ENCODE measurements at places on chromosomes 16 and 17.

DNA sequence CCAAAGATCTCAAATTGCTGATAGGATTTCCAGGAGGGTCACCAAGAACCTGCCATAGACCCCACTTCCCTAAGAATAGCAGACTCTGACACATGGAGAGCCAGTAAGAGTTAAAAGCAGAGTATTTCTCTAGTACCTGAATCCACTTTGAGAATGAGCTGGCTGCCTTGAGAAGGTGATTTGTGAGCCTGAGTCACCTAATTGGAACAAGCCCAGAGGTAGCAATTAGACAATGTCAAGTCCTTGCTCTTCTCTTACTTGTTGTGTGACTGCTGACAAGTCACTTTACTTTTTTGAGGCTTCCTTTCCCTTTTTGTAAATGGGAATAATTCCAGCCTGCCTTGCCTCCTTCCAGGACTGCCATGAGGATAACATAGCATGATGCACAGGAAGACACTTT is 76.1 kb upstream of the ASIC2 start:
- no peak for DNase-seq

DNA sequence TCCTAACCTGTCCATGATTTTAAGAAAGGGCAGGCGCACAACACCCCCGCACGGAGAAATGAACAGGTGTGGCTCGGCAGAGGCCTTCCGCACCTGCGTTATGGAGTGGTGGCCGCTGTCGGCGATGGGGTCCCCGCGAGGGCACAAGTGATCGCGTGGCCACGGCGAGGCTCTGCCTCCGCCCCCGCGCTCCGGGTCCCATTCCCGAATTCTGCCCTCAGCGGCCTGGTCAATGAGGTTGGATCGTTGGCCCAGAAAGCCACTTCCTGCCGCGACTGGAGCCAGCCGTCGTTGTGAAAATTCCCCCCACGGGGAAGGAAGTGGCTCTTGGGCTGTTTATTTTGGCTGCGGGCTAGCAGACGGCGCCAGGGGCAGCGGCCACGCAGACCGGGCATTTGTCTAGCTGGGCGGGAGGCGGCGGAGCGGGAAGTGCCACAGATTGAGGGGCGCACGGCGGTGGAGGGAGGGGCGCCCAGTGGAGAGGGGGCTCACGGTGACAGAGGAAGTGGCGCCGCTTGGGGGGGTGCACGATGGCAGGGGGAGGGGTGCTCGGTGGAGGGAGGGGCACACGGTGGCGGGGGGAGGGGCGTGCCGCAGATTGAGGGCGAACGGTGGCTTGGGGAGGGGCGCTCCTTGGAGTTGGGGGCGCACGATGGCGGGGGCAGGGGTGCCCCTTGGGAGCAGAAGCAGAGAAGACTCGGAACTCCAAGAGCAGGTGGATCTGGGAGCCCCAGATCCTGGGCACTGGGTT is 25.0 kb downstream of the MRC2 start:
- DNase-seq = no peak

DNA sequence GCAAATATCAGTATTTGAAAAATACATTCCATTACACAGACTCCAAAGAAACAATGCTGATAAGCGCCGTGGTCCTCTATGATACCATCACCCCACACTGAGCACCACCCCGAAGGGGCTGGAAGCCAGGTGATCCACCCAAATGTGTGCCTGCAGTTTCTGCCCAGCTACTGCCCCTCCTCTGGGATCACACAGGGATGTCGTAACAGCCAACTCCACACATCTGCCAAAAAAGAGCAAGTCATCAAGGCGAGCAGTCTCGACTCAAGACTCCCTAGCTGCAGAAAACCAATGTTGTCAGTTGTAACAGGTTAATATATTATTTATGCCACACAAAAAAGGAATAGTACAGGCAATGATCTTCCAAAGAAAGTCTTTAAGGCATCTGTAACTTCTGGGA is 21.0 kb downstream of the CYB5D2 start:
- DNase-seq = no peak

GRCh38 chr17:4902540-4902939 is 358 bp downstream of the CHRNE start:
- no peak for DNase-seq

DNA sequence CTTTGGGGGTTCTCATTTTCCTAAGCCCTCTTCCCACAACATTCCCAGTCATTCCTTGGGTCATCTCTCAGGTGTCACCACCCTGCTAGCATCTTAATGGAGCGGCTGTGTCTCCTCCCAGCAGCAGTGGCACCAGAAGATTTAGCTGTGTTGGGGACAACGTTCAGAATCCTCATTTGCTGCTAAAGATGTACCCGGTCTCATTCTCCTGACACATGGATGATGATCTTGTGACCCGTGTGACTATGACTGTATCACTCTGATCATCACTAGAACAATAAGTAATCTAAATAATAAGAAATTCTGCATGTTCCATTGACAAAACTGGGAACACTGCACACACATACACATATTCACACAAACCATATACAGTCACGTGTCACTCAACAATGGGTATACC is 399.9 kb upstream of the HSBP1 start:
- DNase-seq = no peak

GRCh38 chr17:19250421-19251173 is 13.4 kb downstream of the EPN2 start:
- DNase-seq = peak; percentile 41

- DNase-seq = peak; percentile 14
Measured at GRCh38 chr17:69325518-69326376, 1.2 kb downstream of the ABCA5 start.

DNA sequence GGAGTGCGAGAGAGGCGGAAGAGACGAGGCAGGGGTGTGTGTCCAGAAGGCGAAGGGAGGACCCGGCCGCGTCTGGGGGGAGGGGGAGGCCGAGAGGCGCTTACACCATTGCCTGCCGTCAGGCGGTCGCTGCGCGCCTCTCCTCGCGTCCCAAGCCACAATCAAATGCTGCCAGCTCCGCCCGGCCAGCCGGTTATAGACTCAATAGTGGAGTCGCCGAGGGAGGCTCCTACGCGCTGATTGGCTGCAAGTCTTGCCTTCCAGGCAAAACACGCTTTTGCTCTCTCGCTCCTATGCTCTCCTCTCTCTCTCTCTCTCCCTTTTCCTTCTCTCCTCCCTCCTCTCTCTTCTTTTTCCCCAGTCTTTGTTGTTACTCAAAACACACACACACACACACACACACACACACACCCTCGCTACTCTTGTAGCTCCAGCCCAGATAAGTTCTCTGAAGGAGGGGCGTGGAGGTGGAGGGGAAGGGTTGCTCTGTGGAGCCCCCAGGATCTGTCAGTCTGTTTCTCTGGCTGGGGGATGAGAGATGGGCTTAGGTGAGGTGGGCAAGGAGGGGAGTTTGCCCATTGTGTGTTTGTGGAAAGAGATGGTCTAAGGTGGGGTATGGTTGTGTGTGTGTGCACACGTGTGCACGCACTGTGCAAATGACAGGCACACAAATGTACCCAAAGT is at the start of gene DLX3:
Gene DLX3, minus strand, starts transcription at position 170 of the 684 bp plus-strand sequence. CDS start 226 bp downstream, outside the sequence.
- peak; percentile 77 for DNase-seq

DNA sequence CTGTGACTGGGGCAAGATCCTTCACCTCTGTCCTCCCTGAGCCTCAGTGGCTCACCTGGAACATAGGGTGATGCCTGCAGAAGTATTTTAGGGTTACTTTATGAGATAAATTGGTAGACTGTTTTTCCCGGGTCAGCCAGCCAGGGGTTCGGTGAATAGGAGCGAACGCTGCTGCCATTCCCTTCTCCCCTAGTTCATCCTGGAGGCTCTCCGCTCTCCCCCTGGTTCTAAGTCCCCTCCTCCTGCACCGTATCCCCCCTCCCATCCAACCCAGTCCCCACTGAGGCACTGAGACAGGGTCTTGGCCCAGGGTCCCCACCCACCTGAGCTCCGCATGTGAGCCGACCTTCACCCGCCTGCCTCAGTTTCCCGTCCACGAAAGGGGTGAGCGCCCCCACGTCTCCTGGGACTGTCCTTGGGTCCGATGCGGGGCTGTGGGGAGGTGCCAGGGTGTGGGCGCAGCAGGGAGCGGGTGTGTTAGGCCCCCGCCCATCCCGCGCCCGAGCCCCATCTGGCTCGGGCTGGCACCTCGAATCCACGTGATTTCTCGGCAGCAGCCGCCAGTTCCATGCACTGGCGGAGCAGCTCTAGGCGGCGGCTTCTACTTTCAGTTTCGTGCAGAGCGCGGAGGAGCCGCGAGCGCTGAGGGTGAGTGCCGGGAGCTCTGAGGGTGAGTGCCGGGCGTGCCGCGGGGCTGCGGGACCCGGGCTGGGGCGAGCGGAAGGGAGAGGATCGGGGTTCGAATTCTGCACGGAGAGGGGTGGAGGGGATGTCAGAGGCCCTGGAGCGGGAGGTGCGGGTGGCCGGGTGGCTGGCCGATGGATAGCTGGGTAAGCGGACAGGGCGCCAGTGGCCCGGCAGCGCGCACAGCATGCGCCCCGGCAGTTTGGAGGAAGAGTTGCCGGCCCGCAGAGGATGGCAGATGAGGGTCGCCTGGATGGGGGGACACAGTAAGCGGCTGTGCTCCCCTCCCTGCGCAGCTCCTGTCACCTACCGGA is at the start of gene NLRC5:
Gene NLRC5, plus strand, starts transcription at position 610 of the 998 bp plus-strand sequence. CDS start 31,156 bp downstream, outside the sequence.
- peak; percentile 52 for DNase-seq

DNA sequence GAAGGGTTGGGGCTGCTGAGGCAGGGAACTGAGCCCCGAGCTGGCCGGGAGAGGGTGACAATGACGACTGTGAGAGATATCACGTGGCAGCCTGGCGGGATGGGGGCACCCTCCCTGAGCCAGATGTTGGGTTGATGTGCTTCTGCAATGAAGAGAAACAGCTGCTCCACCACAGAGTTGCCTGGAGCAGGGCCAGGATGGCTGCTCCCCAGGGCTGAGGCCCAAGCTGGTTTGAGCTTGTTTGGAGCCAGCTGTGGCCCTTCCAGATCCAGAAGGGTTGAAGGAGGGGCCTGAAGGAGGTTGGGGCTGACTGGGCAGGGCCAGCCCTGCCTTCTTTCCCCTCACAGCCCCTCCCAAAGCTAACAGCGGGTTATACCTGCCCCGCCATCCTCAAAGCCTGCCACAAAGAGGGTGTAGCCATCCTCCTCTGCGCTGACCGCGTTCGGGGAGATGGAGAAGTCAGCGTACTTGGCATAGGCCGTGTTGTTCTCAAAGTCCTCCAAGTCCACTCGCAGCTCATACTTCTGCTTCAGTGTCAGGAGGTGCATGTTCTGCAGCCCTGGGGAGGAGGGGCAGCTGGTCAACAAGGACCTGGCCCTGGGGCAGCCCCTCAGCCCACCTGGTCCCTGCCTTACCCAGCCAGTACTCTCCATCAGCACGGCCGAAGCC is 2.1 kb downstream of the MFAP4 start:
- peak; percentile 93 for DNase-seq

DNA sequence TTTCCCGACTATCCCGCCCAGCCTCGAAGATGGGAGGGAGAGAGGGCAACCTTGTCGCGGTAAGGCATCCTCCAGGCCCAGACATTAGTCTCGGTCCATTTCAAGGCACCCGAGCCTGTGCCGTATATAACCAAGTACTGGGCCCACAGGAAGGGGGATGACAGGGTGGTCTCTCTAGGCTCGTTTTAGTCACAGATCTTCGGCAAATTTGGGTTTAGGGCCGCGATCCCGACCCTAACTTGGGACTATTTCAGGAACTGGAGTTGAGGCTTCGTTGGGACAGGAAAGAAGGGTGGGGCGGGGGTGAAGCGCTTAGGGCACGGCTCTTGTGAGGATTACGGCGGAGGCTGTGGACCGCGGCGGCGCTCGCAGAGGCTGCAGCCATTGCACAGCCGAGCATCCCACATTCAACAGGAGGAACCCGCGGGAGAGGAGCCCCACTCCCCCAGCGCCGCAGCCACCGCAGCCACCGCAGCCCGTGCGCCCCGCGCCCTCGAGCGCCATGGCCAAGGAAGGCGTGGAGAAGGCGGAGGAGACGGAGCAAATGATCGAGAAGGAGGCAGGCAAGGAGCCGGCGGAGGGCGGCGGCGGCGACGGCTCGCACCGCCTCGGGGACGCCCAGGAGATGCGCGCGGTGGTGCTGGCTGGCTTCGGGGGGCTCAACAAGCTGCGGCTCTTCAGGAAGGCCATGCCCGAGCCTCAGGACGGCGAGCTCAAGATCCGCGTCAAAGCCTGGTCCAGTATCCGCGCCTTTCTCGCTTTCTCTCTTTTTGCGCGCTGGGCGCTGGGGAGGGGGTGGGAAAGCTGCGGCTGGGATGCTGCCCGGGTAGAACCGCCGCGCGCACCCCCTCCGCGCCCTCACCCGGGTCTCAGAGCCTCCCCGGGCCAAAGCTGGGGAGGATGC is at the start of gene VAT1L:
Gene VAT1L, plus strand, starts transcription at position 384 of the 904 bp plus-strand sequence. Its CDS starts 119 bp downstream, at position 503.
- DNase-seq = no peak

DNA sequence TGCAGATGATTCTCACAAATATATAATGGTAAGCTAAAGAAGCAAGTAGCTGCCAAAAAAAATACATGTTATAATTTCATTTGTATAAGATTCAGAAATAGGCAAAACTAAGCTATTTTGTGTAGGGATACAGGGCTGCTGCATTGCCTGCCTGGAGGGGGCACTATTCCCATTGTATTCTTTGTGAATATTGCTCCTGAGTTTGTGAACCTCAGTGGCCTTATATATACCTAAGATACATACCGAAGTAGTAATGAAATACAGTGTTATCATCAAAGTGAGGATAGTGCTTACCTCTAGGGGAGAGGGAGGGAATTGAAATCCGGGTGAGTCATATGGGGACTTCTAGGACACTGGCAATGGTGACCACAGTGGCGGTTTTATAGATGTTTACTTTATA is 53.5 kb downstream of the C17orf58 start:
- DNase-seq = no peak

DNA sequence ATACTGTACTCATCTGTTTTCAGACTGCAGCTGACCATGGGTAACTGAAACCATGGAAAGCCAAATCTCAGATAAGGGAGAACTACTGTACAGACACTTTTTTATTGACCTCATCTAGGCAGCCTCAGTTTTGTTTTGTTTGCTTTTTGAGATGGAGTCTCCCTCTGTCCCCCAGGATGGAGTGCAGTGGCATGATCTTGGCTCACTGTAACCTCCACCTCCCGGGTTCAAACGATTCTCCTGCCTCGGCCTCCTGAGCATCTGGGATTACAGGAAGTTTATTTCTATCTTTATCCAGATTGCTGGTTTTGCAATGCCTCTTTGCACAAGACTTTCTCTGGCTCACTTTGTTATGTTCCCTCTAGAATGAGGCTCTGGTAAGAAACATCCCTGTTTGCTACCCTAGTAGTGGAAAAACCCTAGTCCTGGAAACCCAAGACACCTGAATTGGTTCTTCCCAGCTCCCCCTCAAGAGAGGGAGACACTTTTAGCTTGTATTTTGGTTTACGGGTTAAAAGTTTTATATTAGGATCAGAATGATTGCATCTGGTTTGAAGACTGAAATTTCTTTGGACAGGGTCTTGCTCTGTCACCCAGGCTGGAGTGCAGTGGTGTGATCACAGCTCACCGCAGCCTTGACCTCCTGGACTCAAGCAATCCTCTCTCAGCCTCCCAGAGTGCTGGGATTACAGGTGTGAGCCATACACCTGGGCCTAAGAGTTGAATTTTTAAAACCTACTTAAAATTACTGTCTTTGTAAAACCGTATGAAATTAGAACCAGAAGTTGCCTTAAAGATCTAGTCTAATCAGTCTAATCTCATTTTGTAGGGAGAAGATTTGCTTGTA is 38.9 kb downstream of the ZNF207 start:
- no peak for DNase-seq

- no peak for DNase-seq
Measured at GRCh38 chr17:79171188-79171587, 96.6 kb downstream of the ENGASE start.

DNA sequence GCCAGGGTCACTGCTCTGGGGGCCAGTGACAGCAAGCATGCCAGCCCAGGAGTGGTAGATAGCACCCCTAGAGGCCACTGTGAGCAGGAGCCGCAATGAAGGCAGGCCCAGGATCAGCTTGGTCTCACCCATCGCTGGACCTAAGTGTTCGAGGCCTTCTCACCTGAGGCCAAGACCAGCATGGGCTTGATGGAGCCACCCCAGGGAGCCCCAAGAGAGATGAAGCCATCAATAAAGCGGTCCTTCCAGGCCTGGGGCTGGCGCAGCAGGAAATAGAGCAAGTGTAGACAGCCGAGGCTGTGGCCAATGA is 1.8 kb downstream of the LCAT start:
- DNase-seq = no peak
